ENCODE measurements at places on chromosomes 12 and 14. TPM values are rescaled to one million over a fixed set of nuclear protein-coding genes. Genes with fewer than 3 reads are reported as not detected.
A peak's percentile ranks its signal among the peaks of the same experiment; 100 is the strongest.

GRCh38 chr14:62329427-62329826, 567.2 kb downstream of the SNAPC1 start:
- no peak overlapping the region for H3K4me3 ChIP-seq
- H3K27ac ChIP-seq: no peak overlapping the region
- H3K36me3 ChIP-seq: no peaks in the 10 kb centered on the region
- H3K4me1 ChIP-seq: no peaks in the 10 kb centered on the region

DNA sequence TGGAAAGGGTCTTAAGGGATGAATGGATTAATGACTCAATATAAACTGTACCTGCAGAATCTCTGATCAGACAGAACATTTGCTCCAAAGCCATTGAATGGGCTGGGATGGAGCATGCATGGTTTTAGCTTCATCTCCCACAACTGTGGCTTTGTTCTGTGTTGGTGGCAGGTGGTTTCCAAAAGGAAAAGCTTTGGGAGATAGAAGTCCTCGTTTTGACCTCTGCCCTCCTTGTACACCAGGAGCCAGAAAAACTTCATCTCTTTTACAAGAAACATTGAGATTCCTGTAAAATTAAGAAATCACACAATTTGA, 39.5 kb downstream of the GPR65 start:
- no peak overlapping the region for H3K4me3 ChIP-seq
- H3K27ac ChIP-seq: no peak overlapping the region
- H3K36me3 ChIP-seq: no peaks in the 10 kb centered on the region
- H3K4me1 ChIP-seq: no peaks in the 10 kb centered on the region
- H3K27me3 ChIP-seq: no peaks in the 10 kb centered on the region

- H3K27ac ChIP-seq: 0 out of 2 replicates have a peak overlapping the region, but pooled peaks have one; percentile 26
- peak overlapping the region; percentile 90 for H3K4me3 ChIP-seq
- peaks cover 17% of the 10 kb centered on the region for H3K27me3 ChIP-seq
- H3K36me3 ChIP-seq: no peaks in the 10 kb centered on the region
- no peak for DNase-seq
Measured at GRCh38 chr12:122421187-122421820, 1.2 kb downstream of the CLIP1 start.

Gene TXNDC16
- 14.6 TPM for polyA plus RNA-seq

DNA sequence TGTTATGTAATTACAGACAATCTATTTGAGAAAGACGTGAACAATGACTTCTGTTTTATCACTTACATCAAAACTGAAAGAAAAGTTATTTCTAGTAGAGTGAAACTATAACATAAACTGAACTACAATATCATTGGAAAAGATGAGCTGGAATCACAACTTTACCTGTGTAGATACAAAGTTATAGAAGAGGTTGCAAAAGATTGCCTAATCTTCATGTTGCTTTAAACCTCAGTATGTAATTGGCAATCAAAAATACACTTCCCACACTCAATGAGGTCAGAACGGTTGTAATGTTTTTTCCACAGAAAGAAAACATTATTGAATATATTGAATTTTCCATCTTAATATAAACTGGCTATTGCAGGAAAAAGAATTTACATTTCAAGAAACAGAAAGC, 37.7 kb upstream of the GXYLT1 start:
- no peak overlapping the region for H3K27ac ChIP-seq
- no peaks in the 10 kb centered on the region for H3K36me3 ChIP-seq
- no peak overlapping the region for H3K4me3 ChIP-seq
- H3K27me3 ChIP-seq: no peaks in the 10 kb centered on the region
- peaks cover 11% of the 10 kb centered on the region for H3K4me1 ChIP-seq

DNA sequence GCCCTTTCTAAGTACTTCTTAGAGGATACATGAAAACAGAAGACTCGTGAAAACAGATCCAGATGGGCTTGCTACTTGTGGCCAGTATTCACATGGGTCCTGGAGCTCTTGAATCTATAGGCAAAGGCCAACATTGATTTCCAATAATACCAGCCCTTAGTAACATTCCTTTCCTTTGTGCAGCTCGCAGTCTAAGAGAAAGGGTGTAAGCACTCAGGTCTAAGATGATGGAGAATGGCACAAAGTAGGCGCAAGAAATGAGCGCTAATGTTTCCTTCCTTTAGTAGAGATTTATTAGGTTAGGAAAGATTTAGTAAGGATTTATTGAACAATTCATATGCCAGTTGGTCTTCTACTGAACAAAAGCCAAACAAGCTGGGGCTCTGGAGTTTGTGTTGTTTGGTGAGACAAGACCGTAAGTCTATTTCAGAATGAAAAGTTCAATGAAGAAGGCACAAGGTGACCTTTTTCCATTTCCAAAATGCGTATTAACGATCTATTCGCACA, 525 bp downstream of the RNU6-8 start:
- peaks cover 7% of the 10 kb centered on the region for H3K27me3 ChIP-seq
- no peaks in the 10 kb centered on the region for H3K4me1 ChIP-seq
- no peaks in the 10 kb centered on the region for H3K36me3 ChIP-seq
- H3K4me3 ChIP-seq: peak overlapping the region; percentile 67
- peak; percentile 28 for DNase-seq
- no peak overlapping the region for H3K27ac ChIP-seq

DNA sequence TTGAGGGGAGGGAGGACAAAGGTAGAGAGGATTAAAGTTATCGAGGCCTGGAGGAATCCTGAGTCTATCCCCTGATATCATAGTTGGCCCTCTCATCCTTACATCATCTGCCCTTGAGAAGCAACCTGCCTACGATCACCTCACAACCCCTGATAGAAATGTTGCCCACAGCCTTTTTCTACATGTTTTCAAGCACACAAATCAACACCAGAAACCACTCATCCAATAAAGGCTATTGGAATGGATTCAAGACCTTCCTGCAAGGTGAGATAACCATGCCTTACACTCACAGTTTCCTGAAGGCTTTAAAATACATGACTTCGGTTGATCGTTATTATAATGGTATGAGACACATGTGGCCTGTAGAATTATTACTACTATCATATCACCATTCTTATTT, 175.7 kb upstream of the EGLN3 start:
- no peaks in the 10 kb centered on the region for H3K4me1 ChIP-seq
- H3K27me3 ChIP-seq: no peaks in the 10 kb centered on the region
- no peak for DNase-seq
- no peak overlapping the region for H3K4me3 ChIP-seq

Gene PRPH
- polyA plus RNA-seq: 0.36 TPM

Gene TBX5
- not detected for polyA plus RNA-seq

DNA sequence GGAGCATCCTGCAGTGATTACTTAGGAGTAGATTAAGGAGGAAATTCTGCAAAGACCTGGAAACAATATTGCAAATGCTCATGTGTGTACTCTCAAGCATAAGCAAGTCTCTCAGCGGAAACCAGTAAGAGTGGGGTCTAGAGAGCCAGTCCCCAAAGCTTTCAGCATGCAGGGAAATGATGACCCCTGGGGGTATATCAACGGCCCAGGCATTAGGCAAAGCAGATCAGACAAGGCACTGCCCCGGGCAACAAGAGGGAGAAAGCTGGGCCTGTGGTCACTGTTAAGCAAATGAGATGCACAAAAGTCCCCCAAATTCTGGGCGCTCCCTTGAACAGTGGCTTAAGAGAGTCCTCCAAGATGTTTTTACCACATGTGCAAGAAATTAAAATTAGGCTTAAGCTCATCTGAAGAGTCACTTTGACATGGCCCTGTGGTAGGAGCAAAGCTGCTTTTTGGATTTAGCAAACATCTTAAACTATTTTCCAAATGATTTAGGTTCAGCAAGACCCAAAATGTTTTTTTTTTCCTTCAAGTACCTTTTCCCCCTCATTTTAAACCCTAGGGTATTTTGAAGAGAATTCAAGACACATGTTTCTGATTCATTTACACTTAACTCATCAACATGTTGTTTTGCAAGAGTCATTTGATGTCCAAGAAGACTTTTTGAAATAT, 457.1 kb upstream of the TBX3 start:
- H3K27ac ChIP-seq: no peak overlapping the region
- no peak overlapping the region for H3K4me3 ChIP-seq
- H3K4me1 ChIP-seq: 0 out of 2 replicates have a peak, but pooled peaks cover 9% of the 10 kb centered on the region
- H3K27me3 ChIP-seq: no peaks in the 10 kb centered on the region
- no peaks in the 10 kb centered on the region for H3K36me3 ChIP-seq

- H3K36me3 ChIP-seq: no peaks in the 10 kb centered on the region
- H3K4me3 ChIP-seq: no peak overlapping the region
- no peak overlapping the region for H3K27ac ChIP-seq
- no peaks in the 10 kb centered on the region for H3K27me3 ChIP-seq
- no peak for DNase-seq
Measured at GRCh38 chr14:103304706-103305105, 29.3 kb upstream of the EIF5 start.

GRCh38 chr12:102633981-102634605, 153.7 kb upstream of the IGF1 start:
- no peaks in the 10 kb centered on the region for H3K27me3 ChIP-seq
- no peaks in the 10 kb centered on the region for H3K36me3 ChIP-seq
- no peak overlapping the region for H3K4me3 ChIP-seq
- no peaks in the 10 kb centered on the region for H3K4me1 ChIP-seq
- no peak for DNase-seq

DNA sequence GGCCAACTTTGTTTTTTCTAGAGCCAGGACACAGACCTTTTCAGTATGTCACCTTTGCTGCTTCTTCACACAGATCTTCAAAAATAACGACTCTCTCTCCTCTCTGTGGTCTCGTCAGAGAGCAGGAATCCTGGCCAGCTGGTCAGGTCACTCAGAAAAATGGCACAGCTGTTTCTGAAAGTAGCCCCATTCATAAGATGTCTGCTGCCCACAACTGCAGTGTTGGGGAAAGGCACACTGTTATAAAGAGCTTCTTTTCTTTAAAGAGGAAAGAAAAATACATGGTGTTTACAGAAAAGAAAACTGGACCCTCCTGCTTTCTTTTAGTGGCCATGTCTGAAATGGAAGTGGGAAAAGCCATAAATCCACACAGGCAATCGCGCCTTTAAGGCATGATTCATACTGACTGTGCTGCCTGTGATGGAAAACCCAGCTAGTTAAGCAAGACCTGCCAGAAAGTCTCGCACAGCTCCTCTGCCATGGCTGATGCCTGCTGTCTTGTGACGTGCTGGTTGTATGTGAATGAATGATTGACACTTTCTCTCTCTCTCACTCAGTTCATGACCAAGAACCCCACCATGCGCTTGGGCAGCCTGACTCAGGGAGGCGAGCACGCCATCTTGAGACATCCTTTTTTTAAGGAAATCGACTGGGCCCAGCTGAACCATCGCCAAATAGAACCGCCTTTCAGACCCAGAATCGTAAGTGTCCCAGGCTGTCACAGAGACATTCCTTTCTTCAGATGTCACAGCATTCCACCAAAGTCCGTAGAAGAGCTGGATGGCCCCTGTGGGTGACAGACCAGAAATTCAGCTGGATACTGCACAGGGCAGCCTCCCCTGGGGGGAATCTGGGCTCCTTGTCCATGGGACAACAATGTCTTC, 147.9 kb upstream of the HIF1A start:
- no peaks in the 10 kb centered on the region for H3K36me3 ChIP-seq
- H3K4me3 ChIP-seq: no peak overlapping the region
- DNase-seq: no peak
- H3K27ac ChIP-seq: no peak overlapping the region
- no peaks in the 10 kb centered on the region for H3K4me1 ChIP-seq
- H3K27me3 ChIP-seq: no peaks in the 10 kb centered on the region

Gene RHEBL1
- polyA plus RNA-seq: 9.4 TPM

Gene GALNT8
- 5.4 TPM for polyA plus RNA-seq

Gene EFS
- 6.4 TPM for polyA plus RNA-seq

- no peaks in the 10 kb centered on the region for H3K36me3 ChIP-seq
- DNase-seq: peak; percentile 4
- H3K27me3 ChIP-seq: no peaks in the 10 kb centered on the region
- H3K4me1 ChIP-seq: no peaks in the 10 kb centered on the region
Measured at GRCh38 chr12:126492181-126492580, 1426.9 kb downstream of the AACS start.

DNA sequence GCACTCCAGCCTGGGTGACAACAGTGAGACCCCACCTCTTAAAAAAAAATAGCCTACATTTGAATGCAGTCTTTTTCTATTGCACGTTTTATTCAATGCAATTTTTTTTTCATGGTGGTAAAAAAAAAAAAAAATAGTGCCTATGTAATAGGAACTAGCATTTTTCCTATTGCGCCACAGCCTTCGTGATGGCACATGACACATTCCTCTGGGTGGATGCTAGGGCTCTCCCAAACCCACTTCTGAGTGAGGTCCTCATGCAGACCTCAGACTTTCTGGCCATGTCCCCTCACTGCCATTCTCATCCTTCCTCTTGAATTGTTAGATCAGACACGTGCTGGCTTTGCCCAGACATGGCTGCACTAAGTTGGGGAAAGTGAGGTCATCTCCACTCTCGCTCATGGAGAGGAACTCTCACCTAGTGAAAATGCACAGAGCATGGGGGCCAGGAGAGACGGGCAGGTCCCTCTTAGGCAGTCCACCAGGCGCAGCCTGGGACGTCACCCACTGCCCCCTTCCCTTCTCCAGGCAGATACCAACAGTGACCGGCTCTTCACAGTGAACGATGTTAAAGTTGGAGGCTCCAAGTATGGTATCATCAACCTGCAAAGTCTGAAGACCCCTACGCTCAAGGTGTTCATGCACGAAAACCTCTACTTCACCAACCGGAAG, 19.2 kb downstream of the DCAF4 start:
- peaks cover 9% of the 10 kb centered on the region for H3K36me3 ChIP-seq
- no peaks in the 10 kb centered on the region for H3K27me3 ChIP-seq
- no peaks in the 10 kb centered on the region for H3K4me1 ChIP-seq
- H3K4me3 ChIP-seq: no peak overlapping the region
- DNase-seq: no peak
- no peak overlapping the region for H3K27ac ChIP-seq

Gene CD163
- polyA plus RNA-seq: not detected

DNA sequence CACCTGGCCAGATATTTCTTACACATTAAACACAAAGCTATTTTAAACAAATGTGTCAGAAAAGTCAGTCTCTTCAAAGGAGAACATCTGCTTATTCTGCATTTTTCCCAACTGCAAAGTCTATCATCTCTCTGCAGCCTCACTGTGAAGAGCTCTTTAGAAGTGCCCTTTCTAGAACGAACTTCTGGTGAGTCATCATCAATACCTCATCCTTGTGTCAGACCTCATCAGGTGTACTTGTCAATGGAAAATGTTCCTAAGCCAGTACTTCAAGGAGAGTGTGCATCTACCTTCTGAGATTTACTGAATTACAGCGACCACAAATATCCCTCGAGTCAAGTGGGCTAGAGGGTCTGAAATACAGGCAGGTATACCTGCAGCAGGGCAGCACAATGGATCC, 457.3 kb downstream of the LRIG3 start:
- DNase-seq: no peak
- no peak overlapping the region for H3K4me3 ChIP-seq
- H3K27me3 ChIP-seq: no peaks in the 10 kb centered on the region
- H3K4me1 ChIP-seq: no peaks in the 10 kb centered on the region
- H3K36me3 ChIP-seq: 0 out of 2 replicates have a peak, but pooled peaks cover 3% of the 10 kb centered on the region
- no peak overlapping the region for H3K27ac ChIP-seq

Gene ARHGDIB
- 1.8 TPM for polyA plus RNA-seq
